ENCODE measurements at places on chromosomes 11 and 22.

- DNase-seq, result no peak
Observed at GRCh38 chr11:6626971-6627761, 7.9 kb upstream of the TPP1 start.

DNA sequence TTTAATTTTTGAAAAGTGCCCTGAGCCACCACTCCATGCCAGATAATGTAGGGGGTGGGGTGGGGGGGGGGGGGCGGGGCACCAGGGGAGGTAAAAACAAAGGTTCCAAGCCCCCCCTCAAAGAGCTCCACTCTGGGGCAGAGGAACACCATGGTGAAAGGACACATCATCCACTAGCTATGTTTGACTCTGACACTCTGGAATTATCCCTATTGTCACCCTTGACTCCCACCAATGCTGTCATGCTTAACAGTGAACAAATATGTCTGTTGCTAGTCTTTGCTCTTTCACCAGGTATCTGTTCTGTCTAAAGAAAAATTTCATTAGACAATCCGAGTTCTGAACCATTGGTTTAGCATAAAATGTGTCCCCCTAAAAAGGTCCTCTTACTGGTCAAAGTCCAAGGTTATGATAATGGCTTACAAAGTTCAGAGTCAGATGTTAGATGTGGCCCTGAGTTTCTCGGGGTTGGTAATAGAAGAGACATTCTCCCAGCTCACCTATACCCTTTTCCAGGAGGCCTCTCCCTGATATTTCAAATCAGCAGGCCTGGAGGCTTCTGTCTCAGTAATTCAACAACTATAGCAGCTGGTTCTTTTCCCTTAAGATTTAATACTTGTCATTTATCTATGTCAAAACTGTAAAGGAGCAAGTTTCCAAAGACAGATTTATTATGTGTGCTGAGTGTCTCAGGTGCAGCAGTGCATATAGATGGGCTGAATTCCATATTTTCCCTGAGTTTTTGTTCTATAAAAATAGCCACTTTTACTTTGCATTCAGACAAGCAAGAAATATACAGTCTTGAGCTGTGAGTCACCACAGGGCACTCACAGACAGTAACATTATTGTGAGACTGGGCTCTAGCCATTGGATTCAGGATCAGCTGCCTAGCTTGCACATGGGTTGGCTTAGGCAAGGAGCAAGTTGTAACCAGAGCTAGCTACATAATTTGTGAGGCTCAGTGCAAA lies 174.1 kb downstream of the CSNK2A3 start:
- peak; percentile 48 for DNase-seq

- no peak for DNase-seq
Observed at GRCh38 chr11:10640308-10640707, 53.2 kb downstream of the IRAG1 start.

- DNase-seq, result peak; percentile 59
Observed at GRCh38 chr22:46848197-46848596, 85.7 kb downstream of the TBC1D22A start.

DNA sequence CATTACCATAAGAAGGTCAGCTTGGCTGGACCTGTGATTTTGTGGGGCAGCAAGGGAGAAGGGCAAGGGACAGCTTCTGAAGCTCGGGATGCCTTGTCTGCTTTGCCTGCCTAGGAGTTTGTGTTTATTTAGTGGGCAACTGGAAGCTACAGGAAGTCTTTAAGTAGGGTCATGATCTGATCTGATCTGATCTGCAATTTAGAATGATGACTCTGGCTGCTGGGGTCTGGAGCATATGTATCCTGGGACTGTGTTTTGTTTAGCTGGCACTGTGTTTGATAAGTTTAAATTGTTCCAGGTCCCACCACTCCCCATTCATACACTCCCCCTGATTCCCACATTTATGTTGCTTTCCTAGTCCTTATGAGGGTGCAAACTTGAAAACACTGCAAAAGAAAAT lies 47.7 kb upstream of the HTATIP2 start:
- DNase-seq, result no peak

DNA sequence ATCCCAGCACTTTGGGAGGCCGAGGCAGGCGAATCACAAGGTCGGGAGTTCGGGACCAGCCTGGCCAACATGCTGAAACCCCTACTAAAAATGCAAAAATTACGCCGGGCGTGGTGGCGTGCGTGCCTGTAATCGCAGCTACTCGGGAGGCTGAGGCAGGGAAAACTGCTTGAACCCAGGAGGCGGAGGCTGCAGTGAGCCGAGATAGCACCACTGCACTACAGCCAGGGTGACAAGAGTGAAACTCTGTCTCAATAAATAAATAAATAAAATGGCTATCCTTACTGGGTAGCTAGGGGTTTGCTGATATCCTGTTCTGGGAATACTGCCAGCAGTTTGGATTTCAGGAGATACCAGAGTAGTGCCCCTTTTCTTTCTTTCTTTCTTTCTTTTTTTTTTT lies 2.4 kb upstream of the RBM14 start:
- no peak for DNase-seq

- DNase-seq, result no peak
Observed at GRCh38 chr11:30983776-30984441, 385.6 kb downstream of the DCDC1 start.

DNA sequence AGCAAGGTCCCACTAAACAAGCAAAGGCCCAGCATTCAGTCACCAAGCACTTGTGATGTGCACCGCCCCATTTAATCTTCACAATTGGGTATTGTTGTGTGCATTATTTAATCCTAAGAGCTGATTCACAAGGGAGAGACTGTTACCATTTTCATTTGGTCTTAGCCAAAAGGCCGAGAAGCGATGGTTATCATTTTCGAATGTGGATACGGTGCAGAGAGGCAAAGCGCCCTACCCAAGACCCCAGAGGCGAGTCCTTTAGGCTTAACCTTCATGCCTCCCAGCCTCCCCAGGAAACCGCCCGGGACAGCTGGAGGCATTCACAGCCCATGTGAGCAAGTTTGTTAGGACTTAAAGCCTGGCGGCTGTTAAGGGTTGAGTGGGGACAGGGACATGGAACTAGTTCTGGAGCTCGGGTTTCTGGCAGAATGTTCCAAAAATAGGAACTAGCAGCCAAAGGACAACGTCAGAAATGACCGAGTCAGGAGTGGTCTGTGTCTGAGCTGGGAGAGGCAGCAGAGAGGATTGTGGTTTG lies 13.0 kb upstream of the UPK3A start:
- DNase-seq, result no peak

GRCh38 chr11:23099256-23099655 lies 239.0 kb upstream of the CCDC179 start:
- no peak for DNase-seq

GRCh38 chr22:19884954-19885751 lies 30.5 kb upstream of the GNB1L start:
- no peak for DNase-seq

GRCh38 chr11:304061-304506 lies 3.5 kb upstream of the IFITM2 start:
- no peak for DNase-seq

DNA sequence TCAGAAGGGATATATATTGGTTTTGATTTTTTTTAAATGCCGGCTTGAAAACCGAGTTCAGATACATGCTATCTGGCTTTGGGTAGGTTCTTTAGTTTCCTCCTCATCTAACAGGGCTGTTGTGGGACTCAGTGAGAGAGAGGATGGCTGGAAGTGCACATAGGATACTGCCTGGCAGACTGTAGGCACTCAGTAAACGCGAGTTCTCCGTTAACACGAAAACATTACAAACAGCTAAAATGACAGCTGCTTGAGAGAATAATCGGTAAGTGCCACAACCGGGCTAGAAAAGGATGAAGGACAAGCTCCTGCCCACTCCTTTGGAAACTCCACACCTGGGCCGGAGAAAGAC lies 369 bp downstream of the XRRA1 start:
- DNase-seq, result no peak

All from epithelial cell of prostate (primary cell).